ENCODE measurements at places on chromosomes 16 and 17.

DNA sequence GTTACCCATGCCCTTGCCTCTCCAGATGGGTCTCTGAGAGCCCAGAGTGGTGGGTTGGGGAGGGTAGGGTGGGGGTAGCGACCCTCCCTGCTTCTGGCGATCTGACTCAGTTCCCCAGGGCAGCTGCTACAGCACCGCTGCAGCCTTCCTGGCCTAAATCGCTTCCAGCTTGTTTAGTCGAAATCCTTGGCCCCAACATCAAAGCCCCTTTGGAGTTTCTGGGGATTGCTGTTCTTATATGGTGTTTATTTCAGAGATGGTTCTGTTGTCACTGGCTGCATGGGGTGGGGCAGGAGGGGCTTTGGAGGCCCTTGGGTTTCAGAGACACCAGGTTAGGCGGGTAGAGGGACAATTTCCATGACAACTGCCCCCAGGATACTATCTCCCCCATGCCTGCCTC lies 35.9 kb downstream of the FZD2 start:
- DNase-seq = no peak

DNA sequence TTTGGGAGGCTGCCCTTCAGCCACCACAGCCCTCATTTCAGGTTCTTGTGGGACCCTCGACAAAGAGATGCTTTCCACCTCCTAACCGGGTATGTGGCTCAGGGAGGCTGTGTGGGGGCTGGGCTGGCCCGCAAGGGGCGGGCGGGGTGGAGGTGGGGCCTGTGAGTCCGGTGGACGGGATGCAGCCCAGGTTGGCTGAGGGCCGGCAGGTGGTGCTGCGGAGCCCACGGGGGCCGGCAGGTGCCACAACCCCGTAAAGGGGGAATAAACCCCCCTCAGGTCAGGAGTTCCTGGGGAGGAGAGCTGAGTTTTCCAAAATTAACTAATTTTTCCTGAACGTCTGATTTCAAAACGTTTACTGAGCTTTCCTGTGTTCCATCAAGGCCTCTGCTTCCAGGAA lies 4.9 kb upstream of the CIAO3 start:
- DNase-seq = no peak

DNA sequence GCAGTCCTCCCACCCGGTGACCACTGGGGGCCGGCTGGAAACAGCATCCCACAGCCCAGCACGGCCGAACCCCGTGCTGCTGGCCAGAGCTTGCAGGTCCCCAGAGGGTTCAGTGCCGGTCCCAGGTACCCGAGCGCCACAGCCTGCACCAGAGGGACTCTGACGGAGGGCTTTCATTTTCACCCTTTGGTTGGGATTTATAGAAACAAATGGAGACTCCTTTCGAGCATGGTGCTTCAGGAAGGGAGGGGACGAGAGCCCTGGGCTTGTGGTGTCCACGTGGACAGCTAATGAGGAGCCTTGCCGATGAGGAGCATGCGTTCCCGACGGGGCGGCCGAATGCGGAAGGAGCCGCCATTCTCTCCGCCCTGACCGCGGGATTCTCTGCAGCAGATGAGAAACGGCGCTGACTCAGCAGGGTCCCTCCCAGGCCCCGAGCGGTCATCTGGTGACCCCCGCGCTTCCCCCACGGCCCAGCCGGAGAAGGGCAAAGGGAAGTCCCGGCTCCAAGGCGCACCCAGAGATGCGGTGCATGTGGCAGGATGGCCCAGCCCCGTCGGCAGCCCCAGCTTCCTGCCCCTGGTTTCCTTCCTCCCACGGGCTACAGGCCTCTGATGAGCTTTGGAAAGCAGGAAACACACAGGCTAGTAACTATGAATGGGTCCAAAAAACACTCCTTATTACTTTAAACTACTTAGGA lies 9.8 kb downstream of the SLC38A10 start:
- peak; percentile 42 for DNase-seq

GRCh38 chr17:66834919-66835454 lies at the start of gene CACNG5:
Gene CACNG5 (plus strand): TSS chr17:66835117. CDS start chr17:66877333, 42,216 bp downstream.
- DNase-seq = no peak

GRCh38 chr16:722835-723633 lies 2.1 kb downstream of the ANTKMT start:
- no peak for DNase-seq

GRCh38 chr17:48892940-48893645 lies 506 bp downstream of the ATP5MC1 start:
- no peak for DNase-seq

GRCh38 chr16:84239909-84240308 lies at the start of gene KCNG4:
Gene KCNG4 (minus strand): TSS chr16:84240012. CDS start chr16:84237485, 2,527 bp downstream.
- no peak for DNase-seq

DNA sequence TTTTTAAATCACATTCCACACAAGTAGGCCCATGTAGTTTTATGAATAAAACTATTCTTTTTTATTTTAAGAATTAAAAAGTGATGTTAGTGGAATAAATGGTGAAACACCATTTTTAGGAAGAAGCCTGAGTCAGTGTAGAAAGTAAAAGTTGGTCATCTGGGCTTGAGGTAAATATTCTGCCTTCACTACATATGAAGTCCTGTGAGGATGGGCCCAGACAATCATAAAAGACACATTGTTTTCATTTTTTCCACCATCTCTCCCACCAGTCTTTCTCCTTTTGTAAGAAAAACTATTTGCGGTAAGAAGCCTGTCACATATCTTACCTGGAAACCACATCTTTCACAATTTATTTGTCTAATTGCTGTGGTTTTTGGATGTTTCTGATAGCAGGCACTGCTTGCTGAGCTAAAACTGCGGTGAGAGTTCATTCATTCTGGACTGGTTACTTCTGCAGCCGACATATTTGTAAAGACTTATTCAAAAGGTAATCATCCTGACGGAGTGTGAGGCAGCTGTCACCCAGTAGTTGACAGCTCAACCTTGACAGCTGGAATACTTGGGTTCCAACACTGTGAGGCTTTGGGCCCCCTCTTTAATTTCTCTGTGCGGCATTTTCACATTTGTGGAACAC lies 10.6 kb upstream of the RFFL start:
- DNase-seq = no peak

DNA sequence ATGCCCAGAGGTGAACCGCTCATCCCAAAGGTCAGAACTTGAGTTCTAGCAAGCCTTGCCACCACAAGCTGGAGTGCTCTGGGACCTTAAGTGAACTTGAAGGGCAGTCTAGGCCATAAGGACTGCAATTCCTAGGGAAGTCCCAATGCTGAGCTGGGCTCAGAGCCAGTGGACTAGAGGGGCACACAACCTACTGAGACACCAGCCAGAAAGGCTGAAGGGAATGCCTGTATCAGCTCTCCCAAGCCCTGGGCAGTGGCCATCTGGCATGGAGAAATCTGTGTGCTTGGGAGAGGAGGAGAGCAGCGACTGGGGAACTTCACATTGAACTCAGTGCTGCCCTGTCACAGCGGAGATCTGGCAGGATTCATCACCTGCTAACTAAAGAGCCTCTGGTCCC lies 201.3 kb downstream of the CEP112 start:
- DNase-seq = no peak

DNA sequence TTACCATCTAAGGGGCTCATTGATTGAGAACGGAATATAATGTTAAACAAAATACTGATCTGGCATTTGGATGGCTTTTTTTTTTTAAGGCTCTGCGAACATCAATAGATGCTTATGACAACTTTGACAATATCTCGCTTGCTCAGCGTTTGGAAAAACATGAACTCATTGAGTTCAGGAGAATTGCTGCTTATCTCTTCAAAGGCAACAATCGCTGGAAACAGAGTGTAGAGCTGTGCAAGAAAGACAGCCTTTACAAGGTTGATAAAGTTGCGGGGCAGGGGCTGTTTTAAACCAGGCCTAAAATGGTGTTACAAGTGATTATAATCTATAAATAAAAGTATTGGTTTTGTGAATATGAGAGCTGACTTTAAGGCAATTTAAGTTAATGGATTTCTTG lies 22.3 kb downstream of the PTRH2 start:
- DNase-seq = no peak

GRCh38 chr16:28531777-28532744 lies 6.7 kb downstream of the NUPR1 start:
- DNase-seq = no peak

- DNase-seq = no peak
Observed at GRCh38 chr16:87042551-87043230, 274.5 kb downstream of the C16orf95 start.

DNA sequence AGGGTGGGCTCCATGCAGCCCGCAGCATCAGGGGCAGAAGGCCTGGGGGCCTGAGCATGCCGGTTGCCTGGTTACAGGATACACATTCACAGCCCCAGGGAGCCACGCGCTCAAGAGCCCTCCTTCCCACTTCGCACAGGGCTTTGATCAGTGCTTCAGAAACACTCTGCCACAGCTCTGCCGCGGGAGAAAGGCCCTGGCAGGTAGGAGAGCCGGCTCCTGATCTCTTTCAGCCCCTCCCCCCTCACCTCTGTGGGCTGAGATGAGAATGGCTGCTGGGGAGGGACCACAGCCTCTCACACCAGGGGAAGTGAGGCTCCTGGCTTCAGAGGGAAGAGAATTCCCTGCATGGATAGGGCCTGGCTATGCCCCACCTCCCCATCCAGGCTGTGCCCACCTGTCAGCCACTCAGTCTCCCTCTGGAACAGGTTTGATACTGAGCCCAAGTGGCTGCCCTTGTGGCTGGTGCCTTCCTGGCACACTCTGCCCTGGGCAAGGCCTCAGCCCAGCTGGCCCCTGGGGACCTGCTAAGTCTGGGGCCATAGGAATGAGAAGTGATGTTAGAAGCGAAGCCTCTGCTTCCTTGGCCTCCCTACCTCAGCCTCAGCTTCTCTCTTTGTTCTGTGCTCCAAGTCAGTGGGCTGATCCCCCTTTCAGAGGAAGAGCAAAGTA lies 8.6 kb downstream of the DOK4 start:
- DNase-seq = no peak

- DNase-seq = peak; percentile 93
Observed at GRCh38 chr17:2090804-2091534, 36.1 kb downstream of the HIC1 start.

- DNase-seq = no peak
Observed at GRCh38 chr16:30621765-30622164, 11.6 kb upstream of the ZNF689 start.

DNA sequence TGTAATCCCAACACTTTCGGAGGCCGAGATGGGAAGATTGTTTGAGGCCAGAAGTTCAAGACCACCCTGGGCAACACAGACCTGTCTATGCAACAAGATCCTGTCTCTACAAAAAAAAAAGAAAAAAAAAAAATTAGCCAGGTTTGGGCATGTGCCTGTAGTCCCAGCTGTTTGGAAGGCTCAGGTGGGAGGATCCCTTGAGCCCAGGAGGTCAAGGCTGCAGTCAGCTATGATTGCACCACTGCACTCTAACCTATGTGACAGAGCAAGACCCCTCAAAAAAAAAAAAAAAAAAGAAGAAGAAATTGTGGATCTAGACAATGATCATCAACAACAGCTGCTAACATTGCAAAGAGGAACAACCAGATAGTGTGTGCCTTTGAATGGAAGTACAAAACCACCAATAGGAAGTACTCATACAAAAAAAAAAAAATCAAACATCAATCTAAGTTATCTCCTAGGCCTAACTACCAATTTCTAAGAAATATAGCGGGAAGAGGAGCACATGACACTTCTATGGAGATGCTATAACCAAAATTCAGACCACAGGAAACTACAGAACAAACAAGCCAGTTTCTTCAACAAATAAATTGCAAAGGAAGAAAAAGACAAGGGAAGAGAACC lies 258.7 kb downstream of the MRTFB start:
- no peak for DNase-seq

DNA sequence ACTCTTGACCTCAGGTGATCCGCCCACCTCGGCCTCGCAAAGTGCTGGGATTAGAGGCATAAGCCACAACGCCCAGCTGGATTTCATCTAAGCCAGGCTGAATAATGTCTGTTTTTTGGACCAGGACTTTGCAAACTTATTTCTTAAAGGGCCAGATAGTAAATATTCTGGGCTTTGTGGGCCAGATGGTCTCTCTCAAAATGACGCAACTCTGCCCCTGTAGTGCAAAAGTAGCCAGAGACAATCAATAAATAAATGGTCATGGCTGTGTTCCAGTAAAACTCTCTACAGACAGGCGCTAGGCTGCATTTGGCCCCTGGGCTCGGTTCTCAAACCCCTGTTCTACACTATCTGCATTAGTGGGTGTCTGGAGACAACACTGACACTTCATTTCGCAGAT lies 121.9 kb upstream of the CDH13 start:
- DNase-seq = no peak

DNA sequence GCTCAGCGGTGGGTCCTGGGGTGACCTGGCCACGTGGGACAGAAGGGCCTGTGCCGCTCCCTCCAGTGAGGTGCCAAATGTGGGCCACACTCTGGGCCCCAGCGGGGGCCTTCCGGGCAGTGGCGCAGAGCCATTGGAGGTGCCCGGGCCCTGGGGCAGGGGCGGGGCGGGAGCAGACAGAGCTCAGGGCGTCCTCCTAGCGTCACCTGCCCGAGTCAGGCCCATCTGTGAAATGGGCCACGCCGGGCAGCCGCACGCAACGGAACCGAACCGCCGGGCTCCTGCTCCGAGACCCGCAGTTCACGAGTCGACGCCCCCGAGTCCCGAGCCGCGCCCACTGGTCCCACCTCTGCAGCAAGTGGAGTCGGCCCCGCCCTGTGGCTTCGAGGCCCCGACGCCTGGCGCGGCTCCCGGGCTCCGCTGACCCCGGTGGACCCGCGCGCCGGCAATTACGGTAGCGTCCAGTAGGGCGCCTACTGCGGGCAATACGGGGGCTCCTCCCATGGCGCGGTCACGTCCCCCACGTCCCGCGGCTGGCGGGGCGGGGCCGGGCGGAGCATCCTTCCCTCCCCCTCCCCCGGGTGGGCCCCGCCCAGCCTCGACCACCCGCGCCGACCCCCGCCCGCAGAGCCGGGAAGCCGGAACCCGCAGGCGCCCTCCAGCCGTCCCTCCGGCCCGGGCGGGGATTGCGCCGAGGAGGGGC lies 1.9 kb downstream of the SLC16A3 start:
- peak; percentile 91 for DNase-seq

DNA sequence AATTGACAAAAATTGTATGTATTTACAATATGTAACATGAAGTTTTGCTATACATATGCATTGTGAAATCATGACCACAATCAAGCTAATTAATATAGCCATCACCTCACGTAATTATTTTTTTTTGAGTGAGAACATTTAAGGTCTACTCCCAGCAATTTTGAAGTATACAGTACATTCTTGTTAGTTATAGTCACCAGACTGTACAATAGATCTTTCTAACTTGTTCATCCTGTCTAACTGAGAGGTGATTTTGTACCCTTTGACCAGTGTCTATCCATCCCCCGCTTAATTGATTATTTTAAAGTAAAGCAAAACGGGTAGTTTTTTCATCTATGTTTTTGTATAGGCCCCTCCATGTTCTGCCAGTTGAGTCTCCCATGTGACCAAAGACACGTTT lies 30.3 kb downstream of the NTN1 start:
- no peak for DNase-seq

GRCh38 chr17:10622617-10623485 lies 34.3 kb downstream of the MYH3 start:
- DNase-seq = no peak

DNA sequence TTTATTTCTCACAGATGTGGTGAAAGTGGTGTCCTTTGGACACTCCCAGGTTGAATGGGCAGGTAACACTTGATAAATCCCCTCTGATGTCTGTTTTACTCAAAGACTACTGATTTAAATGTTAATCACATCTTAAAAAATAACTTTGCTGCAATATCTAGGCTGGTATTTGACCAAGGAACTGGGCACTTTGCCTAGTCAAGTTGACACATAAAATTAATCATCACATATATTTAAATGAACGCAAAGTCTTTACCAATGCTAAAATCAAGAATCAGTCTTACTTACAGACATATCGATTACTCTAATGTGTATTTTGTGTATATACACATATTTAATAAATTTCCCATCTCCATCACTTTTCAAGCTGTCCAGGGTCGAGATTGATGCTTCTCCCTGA lies 7.0 kb downstream of the MT2A start:
- peak; percentile 37 for DNase-seq
